SHP77 treated with DMSO at 0.1 percent for 48 hours (cell line): ENCODE measurements at places on chromosomes 13 and 19.

DNA sequence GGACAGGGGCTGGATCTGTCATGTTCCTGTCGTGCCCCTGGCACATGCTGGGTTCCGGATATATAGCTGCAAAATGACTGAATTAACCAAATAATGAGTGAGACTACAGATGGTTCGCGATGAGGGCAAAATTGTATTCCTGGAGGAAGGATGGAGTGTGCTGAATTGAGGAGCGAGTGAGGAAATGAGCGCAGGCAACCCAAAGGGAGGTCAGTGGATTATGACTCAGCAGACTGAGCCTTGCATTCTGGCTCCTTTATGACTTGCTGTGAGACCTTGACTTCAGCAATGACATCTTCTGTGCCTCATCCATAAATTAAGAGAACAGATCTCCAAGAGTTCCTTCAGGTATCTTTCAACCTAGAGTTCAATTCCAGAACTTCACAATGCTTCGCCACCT lies 115.0 kb upstream of the CLDN10 start:
- no peak for DNase-seq

- DNase-seq, result no peak
Observed at GRCh38 chr19:42149447-42150202, 17.4 kb upstream of the POU2F2 start.

DNA sequence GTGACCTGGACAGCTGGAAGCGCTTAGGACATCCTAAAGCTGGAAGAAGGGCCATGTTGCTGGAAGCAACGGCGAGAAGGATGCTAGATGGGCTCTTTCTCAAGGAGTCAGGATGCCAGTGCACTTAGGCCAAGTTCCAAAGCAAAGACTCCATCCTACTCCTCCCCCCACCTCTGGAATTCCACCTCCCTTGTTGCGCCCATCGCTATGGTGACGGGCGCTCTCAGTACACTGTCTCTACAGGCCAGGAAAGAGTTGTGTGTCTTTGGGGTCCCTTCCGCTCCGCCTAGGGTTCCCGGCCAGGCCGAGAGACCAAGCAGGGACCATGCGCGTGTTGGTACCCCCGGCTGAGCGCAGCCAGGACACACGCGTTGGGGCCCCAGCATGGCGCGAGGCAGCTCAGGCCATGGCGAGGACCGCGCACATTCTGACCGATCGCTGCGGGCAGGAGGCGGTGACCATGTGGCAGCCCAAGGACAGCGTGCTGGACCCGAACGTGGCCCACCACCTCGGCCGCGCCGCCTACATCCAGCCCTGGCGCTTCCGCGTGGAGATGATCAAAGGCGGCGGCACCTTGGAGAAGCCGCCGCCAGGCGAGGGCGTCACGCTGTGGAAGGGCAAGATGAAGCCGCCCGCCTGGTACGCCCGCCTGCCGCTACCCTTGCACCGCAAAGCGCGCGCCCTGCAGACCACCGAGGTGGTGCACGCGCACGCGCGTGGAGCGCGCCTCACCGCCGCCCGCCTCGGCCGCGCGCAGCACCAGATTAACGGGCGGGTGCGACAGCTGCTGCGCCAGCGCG lies 31.0 kb upstream of the SLC1A6 start:
- DNase-seq, result no peak

- no peak for DNase-seq
Observed at GRCh38 chr19:11069561-11069960, 19.7 kb upstream of the LDLR start.

GRCh38 chr19:20162821-20163220 lies 4.2 kb upstream of the ZNF486 start:
- DNase-seq, result no peak

- DNase-seq, result no peak
Observed at GRCh38 chr13:114179087-114179658, at the start of gene CFAP97D2. TSS of gene CFAP97D2 (plus strand) at chr13:114179257. CDS start at chr13:114179331, 74 bp downstream.

DNA sequence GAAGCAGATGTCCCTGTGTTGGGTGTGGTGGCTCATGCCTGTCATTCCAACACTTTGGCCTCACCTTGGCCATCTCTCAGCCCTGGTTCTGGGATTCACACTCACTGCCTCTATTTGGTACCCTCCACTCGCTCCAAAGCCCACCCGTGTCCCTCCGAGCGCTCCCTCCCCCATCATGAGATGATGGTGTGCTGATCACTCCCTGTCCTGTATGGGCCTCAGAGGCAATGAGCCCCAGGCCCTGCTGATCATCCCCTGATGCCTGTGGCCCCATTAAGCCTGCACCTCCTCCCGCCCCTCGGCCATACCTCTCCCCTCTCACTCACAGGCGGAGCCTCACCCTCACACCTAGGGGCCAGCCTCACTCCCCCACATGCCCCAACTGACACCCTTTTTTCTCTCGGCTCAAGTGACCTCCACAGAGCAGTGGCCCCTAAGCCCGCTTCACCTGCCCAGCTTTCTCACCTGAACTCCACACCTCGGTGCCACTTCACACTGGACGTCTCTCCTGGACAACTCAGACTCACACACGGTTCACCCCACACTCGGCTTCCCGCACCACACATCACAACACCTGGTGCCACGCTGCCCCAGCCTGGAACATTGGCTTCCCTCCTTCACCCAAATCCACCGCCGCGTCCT lies 114.5 kb downstream of the STK24 start:
- no peak for DNase-seq

GRCh38 chr19:17469481-17470067 lies 750 bp upstream of the SLC27A1 start:
- DNase-seq, result peak; percentile 84

GRCh38 chr13:45219938-45220375 lies 19.1 kb upstream of the KCTD4 start:
- DNase-seq, result no peak

GRCh38 chr19:16429066-16429758 lies 42.6 kb downstream of the EPS15L1 start:
- DNase-seq, result no peak

- no peak for DNase-seq
Observed at GRCh38 chr19:3162418-3163229, 15.9 kb upstream of the S1PR4 start.

- DNase-seq, result no peak
Observed at GRCh38 chr13:78078168-78078567, 159.5 kb upstream of the EDNRB start.

DNA sequence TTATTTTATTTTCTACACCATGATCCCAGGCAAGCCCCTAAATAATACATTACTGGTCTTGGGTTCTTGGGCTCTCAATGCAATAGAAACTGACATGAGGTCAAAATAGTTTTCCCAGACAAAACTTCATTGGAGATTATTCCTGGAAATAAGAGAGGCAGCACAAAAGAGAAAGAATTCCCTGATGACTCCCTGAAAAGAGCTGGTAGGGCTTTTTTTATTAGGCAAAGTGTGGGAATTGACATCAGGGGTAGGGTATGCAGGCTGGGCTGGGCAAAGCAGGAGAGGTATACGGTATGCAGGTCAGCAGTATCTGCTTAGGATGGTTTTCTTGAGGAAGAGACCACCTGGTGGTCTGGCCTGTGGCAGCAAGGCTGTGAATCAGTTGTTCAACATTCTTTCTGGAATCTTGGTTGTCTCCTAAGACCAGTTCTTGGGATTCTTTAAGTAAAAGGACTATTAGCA lies 9.3 kb upstream of the IGFL3 start:
- DNase-seq, result no peak

GRCh38 chr19:19547674-19548336 lies 9.7 kb downstream of the CILP2 start:
- DNase-seq, result no peak

- no peak for DNase-seq
Observed at GRCh38 chr13:27168906-27169657, 2.5 kb downstream of the USP12 start.

- DNase-seq, result peak; percentile 92
Observed at GRCh38 chr19:55216461-55217198, 7.3 kb upstream of the PTPRH start.

DNA sequence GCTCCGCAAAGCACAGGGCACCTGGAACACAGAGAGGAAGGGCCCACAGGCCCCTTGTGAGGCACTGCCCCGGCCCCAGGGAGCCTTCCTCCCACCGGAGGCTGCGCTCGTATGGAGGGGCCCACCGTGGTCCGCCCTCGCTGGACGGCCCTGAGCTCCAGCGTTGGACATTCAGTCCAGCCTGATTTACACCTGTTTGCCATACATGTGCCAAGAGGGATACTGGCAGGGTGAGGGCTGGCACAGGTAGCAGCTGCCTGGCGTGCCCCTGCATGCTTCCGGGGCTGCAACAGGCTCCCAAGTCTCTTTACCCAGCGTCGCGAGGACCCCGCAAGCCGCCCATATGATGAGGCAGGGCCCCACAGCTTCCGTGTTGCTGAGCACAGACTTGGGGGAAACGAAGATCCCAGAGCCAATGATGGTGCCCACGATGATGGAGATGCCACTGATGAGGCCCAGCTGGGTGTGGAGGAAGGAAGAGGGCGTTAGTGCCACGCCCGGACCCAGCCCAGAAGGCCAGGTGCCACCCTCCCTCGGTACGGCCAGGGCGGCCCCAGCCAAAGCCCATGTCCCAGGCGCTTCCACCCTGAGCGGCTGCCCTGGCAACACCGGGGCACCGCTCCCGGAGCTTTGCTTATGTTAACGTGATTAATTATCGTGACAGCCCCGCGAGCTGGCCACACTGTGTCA lies 5.1 kb downstream of the SLC7A9 start:
- no peak for DNase-seq

DNA sequence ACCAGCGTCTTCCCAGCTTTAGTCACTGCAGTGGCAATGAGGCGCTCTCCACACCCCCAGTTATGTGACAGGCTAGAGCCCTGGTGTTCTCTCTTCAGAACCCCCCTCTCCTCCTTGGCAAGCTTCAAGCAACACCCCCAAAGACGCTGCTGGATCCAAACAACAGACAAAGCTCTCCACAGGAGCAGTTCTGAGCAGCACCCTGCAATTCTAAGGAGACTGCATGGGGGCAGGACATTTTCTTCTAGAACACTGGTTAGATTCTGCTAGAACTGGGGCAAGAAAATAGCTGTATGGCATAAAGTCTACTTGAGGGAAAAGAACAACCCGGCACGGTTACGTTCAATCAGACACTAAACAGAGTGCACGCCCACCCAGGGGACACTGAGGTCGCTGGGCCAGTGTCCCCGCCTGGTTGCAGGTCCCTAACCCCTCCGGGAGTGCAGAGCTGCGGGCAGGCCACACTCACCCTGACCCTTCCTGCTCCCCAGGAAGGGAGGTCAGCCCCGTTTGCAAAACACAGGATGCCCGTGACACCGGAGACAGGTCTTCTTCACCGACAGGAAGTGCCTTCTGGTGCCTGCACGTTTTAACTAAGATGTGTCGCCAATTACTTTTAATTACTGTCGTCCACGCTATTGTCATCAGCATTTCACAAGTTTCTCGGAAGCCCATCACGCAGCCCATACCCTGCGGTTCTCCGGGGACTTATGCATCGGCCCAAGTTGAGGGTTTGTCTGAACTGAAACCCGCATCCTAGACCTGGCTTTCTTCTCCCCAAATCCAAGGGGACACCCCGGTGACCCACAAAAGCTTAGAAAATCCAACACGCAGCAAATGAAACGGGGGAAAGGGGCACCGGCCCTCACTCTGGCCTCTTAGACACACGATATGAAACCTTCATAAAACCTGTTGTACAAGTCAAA lies 943 bp downstream of the GJB6 start:
- DNase-seq, result no peak
